Activated CD4-positive, alpha-beta T cell treated with anti-CD3 and anti-CD28 coated beads for 24 hours (primary cell): ENCODE measurements at places on chromosomes 3 and 15.

GRCh38 chr3:88678747-88679146 is 428.7 kb upstream of the EPHA3 start:
- DNase-seq = no peak

DNA sequence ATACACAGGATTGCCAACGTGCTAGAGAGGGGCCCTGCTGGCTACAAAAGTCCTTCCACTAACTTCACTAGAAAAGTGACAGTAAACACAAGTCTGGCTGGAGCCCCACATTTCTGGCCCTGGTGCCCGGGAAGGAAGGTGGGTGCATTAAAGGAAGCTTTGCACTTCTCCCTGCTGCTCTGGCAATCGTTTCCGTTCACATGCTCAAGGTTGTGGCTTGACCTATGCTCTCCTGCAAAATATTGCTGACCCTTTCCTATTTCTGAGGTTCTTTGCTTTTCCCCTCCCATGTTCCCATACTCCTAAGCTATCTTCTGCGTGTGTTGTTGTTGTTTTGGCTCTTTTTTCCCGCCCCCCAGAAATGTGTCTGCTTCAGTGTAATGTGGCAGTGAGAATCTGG is 9.1 kb upstream of the CCR3 start:
- DNase-seq = no peak

DNA sequence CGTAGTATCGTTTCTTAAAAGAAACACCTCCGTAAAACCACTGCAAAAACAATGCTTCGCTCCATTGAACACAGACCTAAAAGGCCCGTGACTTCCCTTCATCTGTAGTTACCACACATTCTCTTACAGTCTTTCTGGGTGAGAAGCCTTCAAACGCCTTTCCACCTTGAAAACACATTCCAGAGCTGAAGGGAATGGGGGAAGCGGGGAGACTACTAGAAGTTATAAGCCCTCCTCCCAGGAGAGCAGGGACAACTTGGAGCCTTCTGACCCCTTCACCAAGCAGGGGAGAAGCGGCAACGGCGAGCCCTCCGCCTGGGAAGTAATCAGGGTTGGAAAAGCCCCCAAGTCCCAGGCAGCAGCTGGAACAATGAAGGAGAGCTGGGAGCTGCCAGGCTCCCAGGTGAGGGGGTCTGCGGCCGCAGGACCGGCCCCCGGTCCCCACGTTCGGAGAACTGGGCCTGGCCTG is 461 bp downstream of the SECISBP2L start:
- DNase-seq = no peak

- no peak for DNase-seq
These were observed 614 bp upstream of the MINDY2 start for GRCh38 chr15:58770519-58770856.

GRCh38 chr3:99895703-99896441 is 78.2 kb downstream of the CMSS1 start:
- no peak for DNase-seq

- no peak for DNase-seq
These were observed 47.8 kb upstream of the NDN start for GRCh38 chr15:23734862-23735261.

- peak; percentile 10 for DNase-seq
These were observed at the start of gene GNB4 for GRCh38 chr3:179451265-179452175. Gene GNB4 (minus strand): TSS chr3:179451470. CDS start chr3:179426200, 25,270 bp downstream.
